Upper lobe of right lung (tissue), 1 donor: ENCODE measurements at places on chromosomes 1 and 21.

- DNase-seq = no peak
Measured at GRCh38 chr1:186442651-186443375, 18.1 kb downstream of the PDC start.

DNA sequence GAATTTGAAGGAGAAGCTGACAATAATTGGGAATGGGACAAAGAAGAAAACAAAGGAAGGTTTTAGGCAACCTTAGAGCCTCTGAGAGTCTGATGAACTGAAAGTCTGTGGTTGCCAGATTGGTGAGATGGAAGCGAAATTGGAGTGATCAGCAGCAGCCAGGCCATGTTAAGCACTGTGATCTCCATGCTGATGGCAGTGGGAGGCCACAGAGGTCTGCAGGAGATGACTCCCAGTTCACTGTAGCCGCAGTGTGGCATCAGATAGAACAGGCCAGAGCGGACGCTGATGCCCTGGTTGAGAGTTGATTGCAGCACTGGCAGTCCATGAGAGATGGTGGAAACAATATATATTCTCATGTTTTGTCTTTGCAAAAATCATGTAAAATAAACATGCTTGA lies 137.4 kb upstream of the L1TD1 start:
- no peak for DNase-seq

GRCh38 chr1:230270185-230270558 lies 156.0 kb downstream of the PGBD5 start:
- DNase-seq = no peak

GRCh38 chr1:213605732-213606131 lies 382.0 kb upstream of the PROX1 start:
- no peak for DNase-seq

- no peak for DNase-seq
Measured at GRCh38 chr1:219185486-219186117, 11.9 kb downstream of the LYPLAL1 start.

GRCh38 chr1:240468656-240469055 lies 143.3 kb downstream of the GREM2 start:
- no peak for DNase-seq

- DNase-seq = no peak
Measured at GRCh38 chr1:18200136-18200717, 92.6 kb downstream of the IGSF21 start.

GRCh38 chr1:121566346-121566745 lies 381.6 kb downstream of the SRGAP2C start:
- DNase-seq = no peak

DNA sequence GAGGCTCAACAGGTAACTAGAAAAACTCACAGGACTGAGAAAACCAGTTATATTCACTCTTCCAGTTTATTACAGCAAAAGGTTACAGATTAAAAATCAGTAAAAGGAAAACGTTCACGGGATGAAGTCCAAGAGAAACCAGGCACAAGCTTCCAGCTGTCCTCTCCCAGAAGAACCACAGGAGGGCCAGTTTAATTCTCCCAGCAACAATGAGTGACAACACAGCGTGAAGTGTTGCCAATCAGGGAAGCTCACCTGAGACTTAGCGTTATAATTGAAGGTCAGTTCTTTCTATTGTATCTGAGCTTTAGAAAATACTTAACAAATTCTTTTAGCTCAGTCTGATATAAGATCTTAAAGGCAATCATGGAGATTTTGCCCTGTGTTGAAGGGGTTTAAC lies 65.2 kb upstream of the TNR start:
- DNase-seq = no peak

DNA sequence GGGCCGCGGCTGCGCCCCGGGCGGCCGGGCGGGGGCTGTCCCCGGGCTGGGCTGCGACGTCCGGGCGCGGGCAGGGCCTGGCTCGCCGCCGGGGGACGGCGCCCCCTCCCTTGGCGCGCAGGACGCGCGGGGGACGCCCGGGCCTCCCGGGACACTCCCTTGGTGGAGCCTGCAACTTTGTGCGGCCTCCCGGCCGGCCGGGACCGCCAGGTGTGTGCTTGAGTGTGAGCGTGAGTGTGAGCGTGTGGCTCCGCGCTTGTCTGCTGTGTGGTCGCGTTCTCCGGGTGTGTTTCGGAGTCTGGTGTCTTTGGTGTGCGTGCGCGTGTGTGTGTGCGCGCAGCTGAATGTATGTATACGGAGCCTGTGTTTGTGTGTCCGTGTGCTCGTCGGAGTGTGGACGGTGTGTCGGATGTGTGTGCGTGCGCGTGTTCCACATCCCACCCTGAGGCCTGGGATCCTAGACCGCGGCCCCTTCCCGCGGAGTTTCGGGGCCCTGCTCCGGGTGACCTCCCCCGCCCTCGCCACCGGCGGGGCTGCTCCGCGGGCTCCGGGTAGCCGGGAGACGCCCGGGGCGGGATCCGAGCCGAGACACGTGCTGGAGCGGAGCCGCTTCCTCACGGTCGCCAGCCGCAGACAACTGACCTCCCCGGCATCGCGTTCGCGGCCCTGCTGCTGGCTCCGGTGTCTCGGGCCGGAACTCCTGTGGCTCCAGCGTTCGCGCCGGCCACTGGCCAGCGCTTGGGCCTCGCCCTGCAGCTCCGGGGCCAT lies 1.7 kb downstream of the PTPRU start:
- DNase-seq = peak; percentile 82

DNA sequence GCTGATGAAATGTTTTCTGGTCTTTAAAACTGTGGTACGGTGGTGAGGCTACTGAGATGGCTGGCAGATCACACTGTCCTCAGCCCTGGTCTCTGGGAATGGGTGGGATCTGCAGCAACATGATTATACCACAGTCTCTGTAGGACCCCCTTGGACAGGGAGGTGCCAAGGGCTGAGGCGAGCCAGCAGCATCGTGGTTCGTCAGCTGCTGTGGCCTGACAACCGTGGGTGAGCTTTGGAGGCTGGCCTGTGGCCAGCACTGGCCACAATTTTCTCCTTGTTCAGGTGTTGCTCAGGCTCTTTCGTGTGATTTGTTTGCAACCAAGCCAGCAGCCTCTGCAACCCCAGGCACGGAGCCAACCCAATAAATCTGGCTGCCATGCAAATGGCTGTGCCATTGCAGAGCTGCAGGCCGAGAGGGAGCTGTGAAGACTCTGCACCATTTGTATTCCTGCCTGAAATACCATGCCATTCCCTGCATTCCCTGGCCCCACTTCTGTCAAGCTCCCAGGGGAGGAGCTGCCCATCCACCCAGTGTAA lies 70.9 kb downstream of the PCP4 start:
- no peak for DNase-seq

- DNase-seq = no peak
Measured at GRCh38 chr1:223474804-223475203, 81.6 kb downstream of the CCDC185 start.

- DNase-seq = no peak
Measured at GRCh38 chr1:51000651-51001050, 30.6 kb downstream of the CDKN2C start.

DNA sequence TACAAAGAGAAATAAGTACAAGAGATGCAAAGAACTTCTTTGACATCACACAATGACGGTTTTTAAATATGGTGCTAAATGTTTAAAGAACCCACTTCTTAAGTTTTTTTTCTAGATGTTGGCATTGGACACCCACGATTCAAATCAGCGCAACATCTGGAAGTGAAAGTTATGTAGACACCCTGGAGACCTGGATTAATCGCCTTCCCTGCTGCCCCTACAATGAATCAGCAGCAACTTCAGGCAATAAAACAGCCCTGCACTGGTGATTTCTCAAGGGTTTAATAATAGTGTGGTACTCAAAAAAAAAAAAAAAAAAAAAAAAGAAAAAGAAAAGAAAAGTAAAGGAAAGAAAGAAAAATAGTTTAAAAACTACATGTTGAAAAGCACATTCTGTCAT lies 248.3 kb downstream of the NUF2 start:
- no peak for DNase-seq

- no peak for DNase-seq
Measured at GRCh38 chr21:43361493-43362296, 65.2 kb downstream of the SIK1 start.

GRCh38 chr1:67816095-67816475 lies 17.2 kb downstream of the GNG12 start:
- DNase-seq = no peak

DNA sequence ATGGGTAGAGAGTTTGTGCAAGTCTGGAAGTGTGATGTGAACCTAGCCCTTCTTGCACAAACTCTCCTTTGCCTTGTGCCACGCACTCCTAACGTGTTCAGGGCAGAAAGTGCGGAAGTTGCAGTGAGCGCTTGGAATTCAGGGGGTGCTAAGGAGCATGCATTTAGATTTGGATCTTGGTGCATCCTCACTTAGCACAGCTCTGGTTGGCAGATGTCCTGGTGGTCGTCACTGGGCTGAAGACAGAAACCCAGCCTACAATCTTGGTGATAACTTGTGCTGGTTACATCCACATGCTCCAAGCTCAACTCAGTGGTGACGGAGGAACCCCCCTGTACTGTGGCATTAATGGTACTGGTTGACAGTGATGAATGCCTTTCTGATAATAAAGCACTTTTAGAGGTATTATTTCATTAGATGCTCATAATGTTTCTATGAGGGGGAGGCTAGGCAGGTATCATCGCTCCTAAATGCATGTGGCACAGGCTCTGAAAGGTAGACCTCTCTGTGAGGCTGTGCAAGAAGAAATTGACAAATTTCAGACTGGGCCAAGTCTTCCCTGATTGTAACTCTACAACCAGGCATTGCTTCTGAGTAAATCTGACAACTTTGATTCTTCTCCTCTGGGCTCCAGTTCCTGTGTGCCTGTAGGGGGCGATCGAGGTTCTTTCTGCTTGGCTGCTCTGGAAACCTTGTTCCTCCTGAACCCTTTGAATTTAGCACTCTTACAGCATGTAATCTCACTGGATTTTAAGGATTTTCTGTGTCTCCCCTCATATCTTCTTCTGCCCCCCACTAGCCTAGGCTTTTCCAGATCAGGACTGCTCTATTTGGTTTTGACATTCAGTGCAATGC lies 40.6 kb downstream of the MAPKAPK2 start:
- peak; percentile 7 for DNase-seq

- DNase-seq = no peak
Measured at GRCh38 chr1:219041141-219041540, 132.5 kb upstream of the LYPLAL1 start.

GRCh38 chr21:41622831-41623548 lies 115.0 kb upstream of the TMPRSS2 start:
- DNase-seq = no peak

DNA sequence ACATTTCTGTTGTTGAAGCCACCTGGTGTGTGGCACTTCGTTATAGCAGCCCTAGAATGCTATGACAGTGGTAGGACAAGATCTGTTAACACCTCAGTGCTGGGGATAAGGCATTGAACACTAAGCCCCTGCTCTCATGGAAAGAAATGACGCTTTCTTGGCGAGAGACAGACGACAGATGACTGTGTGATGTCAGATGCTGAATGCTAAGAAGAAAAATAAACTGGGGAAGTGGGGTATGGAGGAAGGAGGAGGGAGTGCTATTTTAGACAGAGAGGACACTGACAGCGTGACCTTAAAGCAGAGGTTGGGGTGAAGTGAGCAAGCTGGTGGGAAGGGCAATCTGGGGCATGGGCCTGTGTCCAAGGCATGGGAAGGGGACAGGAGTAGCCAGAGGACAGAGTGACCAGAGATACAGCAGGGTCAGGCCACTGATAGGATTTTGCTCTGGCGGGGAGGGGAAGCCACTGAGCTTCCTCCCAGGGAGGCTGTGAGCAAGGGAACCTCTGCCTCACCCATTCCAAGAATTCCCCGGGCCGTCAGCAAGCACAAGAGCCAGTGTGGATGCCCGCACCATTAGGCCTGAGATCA lies 15.2 kb downstream of the DOP1B start:
- no peak for DNase-seq

DNA sequence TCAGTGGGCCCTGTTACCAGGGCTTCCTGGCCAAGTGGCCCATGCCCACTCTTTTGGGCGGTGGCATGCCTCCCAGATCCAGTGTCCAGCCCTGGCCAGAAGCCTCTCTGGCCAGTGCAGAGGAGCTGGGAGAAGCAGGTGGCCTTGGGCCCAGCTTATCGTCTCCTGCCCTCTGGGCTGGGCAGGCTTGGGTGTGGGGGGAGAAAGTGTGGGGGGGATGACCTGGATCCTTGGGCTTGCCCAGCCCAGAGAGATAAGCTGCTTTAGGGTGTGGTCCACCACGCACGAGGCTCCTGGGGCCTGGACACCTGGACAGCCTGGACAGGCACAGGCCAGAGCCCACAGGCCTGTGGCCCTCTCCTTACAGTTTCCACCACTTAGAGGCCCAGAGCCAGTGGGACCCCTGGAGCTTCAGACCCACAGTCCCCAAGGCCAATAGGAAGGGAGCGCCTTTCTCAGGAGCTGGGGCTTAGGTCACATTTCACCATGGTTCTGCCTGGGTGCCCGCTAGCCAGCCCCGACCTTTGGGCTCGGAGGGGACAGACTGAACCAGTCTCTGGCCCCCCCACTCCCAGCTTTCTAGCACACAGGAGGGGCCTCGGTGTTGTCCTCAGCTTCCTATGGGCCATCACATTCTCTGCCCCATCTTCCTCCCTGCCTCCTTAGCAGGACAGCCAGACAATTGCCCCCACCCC lies 1.8 kb downstream of the ESPN start:
- no peak for DNase-seq

DNA sequence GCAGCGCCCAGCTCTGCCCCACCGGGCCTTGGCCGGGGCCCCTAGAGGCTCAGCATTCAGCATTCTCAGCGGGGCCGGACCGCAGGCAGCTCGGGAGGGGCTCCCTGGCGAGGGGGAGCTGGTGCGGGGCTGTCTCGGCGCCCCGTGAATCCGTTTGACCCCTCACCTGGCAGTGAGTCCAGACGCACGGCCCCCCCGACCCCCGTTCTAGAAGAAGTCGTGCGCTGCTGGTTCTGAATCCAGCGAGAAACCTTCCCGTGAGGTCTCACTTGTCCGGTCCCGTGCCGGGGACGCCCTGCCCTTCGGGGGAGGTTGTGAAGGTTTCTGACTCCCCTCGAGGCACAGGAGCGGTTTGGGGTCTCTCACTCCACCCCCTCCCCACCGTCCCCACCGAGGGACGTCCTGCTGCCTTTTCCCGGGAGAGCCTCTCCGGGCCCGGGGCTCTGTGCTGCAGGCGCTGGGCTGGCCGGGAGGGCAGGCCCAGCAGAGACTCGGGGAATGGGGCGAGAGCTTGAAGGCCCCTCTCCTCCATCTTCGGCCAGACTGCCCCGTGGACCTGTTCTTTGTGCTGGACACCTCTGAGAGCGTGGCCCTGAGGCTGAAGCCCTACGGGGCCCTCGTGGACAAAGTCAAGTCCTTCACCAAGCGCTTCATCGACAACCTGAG lies 655 bp downstream of the COL6A1 start:
- no peak for DNase-seq

- no peak for DNase-seq
Measured at GRCh38 chr1:183612407-183612806, 22.1 kb upstream of the NCF2 start.

GRCh38 chr1:43711049-43711448 lies 3.7 kb downstream of the ST3GAL3 start:
- DNase-seq = no peak
